ENCODE measurements at places on chromosomes 2 and 18.

GRCh38 chr2:44599130-44599529 is 237.4 kb downstream of the CAMKMT start:
- DNase-seq, result no peak

DNA sequence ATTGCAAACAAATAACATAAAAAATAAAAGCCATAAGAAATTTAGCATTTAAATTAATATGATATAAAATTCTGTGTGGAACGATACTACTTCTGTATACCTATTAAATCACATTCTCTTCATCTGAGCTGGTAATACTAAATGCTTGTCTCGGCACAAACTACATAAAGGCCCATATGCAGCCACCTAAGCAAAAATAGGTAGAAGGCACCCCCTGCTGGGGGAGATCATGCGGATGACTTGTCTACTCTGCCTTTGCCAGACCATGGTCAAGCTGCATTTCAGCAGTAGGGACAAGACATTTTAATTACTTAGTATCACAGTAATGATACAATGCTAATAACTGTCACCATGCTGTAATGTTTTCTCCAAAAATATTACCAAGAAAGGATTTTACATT is 108.0 kb downstream of the CDH19 start:
- DNase-seq, result no peak

DNA sequence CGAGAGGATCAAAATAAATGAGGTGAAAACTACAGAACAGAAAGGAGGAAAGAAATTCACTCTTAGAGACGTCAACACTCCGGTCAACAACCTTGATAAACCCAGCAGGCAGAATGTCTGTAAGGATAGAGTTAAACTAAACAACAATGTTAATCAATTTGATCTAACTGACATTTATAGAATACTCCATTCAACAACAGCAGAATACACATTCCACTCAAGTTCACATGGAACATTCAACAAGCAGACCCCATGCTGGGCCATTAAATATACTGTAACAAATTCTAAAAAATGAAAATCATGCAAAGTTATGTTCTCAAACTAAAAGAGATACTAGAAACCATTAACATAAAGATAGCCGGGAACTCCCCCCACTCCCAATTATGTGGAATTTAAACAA is 41.8 kb downstream of the FAM210A start:
- DNase-seq, result no peak

GRCh38 chr18:72843743-72844142 is 24.0 kb downstream of the NETO1 start:
- no peak for DNase-seq

DNA sequence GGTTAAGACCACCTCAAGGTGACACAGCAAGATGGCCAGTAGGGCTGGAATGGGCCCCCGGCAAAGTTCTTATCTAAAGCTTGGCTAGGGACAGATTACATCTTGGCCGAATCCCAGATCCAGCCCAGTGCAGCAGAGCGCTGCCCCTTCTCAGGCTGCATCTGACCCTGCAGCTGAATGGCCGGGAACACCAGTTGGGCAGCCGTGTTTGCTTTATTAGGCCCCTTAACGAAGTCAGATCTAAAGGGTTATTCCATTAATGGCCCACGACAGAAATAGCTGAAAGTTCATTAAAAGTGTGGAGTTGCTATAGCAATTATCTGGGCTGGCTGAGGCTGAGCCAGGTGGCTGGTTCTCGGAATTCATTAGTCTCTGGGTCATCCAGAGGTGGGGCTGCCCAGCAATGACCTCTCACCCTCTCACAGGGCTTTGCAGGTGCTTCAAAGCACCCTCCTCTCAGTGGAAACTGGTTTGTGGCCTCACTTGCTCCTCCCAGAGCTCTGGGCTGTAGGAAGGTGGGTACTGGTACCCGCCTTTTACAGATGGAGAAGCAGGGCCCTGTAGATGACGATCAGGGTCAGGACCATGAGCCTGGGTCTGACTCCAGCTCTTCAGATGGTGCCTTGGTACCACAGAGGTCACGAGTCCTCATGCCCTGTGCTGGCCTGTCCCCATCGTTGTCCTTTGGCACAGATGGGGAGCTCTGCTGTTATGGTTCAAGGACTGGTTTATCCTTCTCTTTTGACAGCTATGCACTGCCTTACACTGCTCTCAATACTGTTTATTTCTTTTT is 68.8 kb downstream of the EMX1 start:
- DNase-seq, result no peak

DNA sequence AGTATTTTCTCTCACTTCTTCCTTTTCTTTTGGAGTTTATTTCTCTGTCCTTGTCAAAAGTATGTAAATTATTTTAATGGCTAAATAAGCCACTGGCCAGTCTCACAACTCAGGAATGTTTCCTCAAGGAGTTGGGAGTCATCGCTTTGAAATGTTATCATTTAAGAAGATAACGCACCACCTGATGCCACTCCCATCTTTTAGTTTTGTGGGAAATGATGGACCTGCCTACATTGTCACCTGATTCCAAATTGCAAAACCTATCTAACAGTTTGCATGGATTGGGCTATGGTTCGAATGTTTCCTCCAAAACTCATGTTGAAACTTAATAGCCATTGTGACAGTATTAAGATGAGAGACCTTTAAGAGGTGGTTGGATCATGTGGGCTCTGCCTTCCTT is 32.4 kb upstream of the PPM1B start:
- DNase-seq, result no peak

DNA sequence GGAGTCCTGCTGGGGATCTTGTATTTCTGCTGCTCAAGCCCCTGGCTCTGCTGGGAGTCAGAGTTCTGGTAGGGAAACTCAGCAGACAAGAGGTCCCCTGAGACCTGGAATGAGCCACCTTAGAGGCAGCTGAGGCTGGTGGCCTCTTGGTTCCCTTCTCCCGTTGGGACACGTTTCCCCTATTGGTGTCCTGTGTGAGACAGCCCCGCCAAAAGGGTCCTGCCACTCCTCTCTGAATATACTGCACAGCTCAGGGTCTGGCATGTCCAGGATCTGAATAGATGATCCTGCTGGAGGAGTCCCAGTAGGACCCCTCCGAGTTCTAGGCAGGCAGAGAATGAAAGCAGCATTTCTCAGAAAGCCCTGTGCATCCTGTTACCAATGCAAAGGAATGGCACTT is 2.0 kb upstream of the RALB start:
- no peak for DNase-seq

GRCh38 chr2:114040826-114041225 is 150.9 kb downstream of the ACTR3 start:
- DNase-seq, result no peak

GRCh38 chr2:229520691-229521096 is 193.7 kb downstream of the DNER start:
- no peak for DNase-seq

GRCh38 chr2:120026890-120027289 is 14.0 kb downstream of the EPB41L5 start:
- DNase-seq, result no peak

DNA sequence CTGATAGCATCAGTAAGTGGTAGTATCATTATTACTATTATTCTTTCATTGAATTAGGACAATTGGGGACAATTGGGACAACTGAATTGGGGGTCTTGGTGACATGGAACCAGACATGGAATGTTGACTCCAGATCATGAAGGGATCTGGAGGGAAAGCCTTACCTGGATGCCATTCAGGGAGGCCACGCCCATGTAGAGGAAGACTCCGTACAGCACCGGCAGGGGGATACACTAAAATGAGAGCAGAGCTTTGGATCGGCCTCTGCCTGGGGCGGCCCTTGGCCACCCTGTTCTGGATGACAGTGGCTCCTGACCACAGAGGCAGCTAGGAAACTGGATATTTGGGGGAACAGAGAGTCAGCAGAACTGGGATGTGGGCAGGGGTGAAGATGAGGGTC is 29.2 kb downstream of the MTHFD2 start:
- no peak for DNase-seq

- DNase-seq, result no peak
Observed at GRCh38 chr2:136107051-136108033, 10.6 kb downstream of the CXCR4 start.

GRCh38 chr18:61047794-61048193 is 285.4 kb upstream of the CDH20 start:
- no peak for DNase-seq

DNA sequence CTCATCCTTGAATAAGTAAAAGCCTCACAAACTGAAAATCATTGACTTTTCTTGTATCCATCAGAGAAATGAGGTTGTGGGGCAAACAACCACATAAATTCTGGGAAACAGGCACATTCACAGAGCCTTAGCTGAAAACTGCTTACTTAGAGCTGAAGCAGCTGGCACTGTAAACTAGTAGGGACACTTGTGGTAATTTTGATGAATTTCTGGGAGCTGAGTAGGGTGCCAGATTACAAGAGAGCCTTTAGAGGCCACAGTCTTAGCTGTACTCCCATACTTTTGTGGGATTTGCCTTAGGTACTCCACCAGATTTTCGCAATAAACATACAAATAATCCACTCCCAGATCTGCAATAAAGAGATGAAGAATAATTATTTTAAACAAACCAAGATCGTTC is 315.2 kb downstream of the TMX3 start:
- DNase-seq, result no peak

- no peak for DNase-seq
Observed at GRCh38 chr2:112310906-112311305, 35.5 kb downstream of the ZC3H6 start.

DNA sequence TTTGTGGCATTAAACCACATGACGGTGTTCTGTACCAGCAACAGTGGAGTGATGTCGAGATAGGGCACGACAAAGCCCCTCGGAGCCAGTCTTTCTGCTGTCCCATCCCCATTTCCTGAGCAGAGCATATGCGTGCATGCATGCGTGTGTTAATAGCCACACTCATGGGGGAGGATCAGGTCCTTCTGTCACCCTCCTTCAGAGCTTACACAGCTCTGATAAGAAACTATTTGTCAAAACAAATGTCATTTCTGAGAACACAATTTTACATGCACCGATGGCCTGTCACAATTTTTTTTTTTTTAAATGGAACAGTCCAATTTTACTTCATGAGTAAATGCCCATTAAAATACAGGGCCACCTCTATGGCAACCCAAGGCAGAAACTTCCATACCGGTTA is 95.9 kb upstream of the ZBTB14 start:
- DNase-seq, result no peak

Measured in GM19239 (cell line).